Mesendoderm (in vitro differentiated cells): ENCODE measurements at places on chromosomes 12 and 14.

DNA sequence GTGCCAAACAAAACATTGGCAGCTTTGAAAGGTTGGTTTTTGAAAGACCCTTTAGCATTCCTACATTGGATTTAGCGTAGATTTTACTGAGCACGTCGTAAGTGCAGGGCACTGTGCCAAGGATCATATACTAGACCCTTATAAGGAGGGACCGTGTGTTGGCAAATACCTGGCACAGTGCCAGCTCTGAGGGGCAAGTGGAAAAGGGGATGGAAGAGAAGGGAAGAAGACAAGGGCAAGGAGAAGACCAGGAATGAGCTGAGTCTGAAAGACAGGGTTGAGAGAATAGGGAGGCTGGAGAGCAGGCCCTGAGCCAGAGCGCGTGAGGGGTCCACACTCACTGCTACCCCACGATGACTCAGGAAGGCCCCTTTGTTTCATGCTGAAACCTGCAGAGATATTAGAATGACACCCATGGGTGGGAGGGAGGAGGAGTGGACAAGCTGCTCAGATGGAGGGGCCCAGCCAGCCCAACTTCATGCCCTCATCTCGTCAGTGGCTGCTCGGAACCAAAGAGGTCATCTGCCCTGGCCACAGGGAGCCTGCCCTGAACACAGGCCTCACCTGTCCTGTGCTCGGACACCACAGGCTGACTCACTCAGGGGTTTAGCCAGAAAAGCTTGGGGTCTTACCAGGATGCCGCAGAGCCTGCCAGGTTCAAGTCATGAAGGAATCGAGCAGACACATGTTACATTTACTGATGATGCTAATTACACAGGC lies 25.0 kb downstream of the RAB35 start:
- DNase-seq, result no peak

GRCh38 chr14:77457115-77457521 lies 283 bp downstream of the VIPAS39 start:
- no peak for DNase-seq

DNA sequence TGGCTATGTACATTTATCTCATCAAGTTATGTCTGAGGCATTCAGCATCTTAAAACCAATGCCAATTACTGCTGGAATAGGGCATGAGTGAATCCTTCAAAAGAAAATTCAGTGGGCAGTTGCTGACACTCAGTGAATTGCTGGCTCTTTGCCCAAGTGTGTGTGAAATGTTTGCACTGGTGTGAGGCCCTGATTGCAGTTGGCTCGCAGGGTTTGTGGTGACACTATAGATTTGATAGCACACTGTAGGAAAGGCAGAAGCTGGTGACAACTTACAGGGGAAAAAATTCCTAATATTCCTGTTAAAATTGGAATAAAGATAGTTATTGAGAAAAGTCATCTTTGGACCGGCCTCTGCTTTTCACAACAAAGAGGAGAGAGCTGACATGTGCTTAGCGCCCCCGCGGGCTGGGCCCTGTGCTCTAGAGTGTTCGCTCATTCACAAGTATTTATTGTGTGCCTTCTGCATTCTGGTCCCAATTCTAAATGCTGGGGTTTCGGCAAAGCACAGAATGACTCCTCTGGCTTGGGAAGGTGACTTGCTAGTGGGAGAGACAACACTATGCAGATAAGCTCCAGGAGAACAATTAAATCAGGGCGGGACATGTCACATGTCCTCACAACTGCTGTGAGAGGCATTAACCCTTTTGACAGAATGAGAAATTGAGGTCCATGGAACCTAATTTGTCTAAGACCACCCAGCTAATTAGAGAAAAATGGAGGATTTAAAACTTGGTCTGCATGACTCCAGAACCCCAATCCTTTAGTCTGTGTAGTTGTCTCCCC lies 418.7 kb downstream of the NPAS3 start:
- DNase-seq, result peak; percentile 34

DNA sequence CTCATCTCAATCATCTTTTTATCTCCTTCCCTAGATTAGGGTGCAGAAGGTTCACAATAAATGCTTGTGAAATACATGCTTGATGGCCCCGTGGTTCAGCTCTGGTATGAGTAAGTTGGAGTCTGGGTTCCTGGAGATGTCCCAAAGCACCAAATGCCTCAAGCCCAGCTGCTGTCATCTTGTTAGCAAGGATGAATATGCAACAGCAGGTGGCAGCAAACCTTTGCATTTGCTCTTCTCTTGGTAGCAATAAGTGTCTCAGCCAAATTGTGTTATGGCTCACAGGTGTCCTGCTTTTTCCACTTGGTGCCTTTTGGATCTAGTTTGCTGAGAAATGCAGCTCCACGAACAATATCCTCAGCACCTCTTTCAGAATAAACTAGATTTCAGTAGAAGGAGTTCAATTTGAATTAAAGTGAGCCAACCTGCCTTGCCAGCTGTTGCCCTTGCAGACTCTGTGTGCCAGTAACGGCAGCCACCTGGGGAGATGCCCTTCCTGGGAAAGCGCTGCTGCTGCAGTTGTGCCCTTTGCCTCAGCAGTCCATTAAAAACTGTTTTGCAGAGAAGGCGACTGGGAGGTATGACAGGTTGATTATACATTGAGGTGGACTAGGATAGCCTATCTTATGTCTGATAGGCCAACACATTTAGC lies 417.3 kb downstream of the SNAPC1 start:
- peak; percentile 88 for DNase-seq

DNA sequence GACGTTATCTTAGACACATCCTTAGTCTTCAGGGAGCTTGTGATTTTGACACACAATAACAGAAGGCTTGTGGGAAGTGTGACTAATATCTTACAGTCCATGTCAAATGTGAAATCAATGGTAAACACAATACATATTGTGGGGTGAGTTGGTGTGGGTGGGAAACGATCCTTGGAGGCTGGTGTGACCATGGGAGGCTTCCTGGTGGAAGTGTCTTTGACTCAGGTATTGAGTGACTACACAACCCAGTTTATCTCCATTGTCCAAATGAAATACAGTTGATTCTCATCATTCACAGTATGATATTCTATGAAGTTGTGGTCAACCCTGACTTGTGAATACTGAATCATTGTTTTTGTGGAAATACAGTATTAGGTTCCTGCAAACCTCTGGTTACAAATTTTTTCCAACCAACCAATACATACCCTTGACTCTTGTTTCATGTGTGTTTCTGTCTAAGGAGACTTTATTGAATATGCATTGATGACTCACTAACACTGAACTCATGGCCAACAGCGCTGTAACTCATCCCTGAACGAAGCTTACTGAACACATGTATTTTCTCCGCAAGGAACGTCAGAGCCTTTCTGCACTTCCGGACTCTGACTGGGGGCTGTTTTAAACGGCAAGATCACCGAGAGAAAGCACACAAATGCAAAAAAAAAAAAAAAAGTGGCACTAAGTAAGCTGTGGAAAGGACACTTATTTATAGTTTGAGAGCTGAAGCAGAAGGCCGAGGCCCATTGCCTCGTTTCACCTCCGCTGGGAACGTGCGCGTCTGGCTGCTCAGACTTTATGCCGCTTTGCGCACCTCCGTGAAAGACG lies 59.0 kb downstream of the CLMN start:
- DNase-seq, result no peak

GRCh38 chr12:32756476-32757066 lies 874 bp upstream of the YARS2 start:
- DNase-seq, result no peak

DNA sequence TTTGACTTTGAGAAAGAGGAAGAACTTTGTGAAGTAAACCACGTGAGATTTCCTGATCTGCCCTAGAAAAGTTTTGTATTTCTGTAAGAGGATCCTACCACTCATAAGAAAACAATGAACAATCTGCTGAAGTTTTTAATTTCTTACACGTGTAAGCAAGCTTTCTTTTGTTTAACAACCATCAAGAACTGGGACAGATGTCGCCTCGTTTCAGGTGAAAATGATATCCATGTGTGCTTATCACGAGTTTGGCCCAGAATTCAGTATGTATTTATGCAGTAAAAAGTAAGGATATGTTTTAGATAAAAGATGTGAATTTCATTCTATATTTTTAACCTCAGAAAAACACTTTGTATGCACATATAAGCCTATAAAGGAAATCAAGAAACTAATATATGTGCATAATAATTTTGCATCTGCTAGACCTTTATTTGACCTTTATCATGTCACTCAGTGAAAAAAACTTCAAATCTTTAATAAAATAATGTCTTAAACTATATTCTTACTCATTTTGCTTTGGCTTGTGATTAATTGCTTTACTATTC lies 56.9 kb upstream of the DHRS4 start:
- no peak for DNase-seq

DNA sequence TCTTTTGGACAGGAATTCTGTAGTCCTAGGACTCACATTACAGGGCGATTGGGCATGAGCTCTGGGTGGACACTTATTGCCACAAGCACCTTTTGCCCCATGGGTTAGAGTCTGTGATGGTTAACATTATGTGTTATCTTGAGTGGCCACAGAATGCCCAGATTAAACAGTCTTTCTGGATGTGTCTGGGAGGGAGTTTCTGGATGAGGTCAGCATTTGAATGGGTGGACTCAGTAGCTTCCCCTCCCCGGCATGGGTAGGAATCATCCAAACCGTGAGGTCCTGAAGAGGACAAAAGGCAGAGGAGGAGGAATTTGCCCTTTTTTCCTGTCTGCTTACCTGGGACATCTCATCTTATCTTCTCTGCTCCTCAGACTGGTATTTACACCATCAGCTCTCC lies 85.6 kb downstream of the BMP4 start:
- no peak for DNase-seq

DNA sequence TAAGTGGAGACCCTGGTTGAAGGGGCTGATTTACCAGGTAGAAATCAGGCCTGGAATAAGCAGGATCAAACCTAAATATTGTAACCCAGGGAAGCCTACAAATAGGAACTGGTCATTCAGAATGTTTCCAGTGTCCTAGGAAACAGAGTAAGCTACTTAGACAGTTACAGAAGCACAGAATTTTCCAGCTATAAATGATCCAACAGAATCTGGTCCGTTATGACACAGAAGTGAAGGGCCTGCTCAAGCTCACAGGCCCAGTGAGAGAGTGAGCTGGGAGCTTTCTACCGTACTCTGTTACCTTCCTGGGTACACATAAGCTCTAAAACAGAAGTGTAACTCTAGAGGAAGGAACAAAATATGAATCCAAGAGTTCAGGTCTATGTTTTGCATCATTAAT lies 119.1 kb downstream of the TTC7B start:
- no peak for DNase-seq

GRCh38 chr14:94447206-94447605 lies 5.4 kb downstream of the SERPINA11 start:
- DNase-seq, result no peak

DNA sequence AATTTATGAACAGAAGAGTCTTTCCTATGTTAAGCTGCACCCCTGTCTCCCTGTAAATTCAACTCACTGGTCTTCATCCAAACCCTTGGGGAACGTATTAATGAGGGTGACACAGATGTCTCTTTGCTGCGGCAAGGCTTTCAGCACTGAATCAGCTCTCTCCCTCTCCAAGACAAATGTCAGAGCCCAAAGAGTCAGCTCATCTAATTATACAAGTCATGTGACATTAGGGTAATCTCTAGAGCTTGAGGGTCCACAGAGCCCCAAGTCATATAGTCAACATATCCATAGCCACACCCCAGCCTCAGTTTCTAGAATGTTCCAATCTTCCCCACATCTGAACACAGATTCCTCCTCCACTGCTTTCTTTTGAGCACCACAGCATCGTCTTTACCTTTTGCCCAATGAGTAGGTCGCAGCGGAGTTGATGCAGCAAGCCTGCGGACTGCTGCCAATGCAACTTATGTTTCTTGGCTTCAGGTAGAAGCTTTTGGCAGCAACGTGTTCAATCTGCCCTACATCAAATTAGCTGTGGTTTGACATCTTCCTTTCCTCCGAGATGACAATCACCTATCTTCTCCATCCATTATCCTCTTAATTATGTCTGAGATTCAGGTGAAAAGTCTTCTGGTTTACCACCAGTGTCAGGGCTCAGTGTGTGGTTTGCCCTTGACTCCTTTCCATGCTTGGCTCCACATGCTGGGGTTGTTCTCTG lies 5.3 kb downstream of the BATF start:
- no peak for DNase-seq

GRCh38 chr12:78269620-78270019 lies 438.9 kb downstream of the NAV3 start:
- DNase-seq, result peak; percentile 71

DNA sequence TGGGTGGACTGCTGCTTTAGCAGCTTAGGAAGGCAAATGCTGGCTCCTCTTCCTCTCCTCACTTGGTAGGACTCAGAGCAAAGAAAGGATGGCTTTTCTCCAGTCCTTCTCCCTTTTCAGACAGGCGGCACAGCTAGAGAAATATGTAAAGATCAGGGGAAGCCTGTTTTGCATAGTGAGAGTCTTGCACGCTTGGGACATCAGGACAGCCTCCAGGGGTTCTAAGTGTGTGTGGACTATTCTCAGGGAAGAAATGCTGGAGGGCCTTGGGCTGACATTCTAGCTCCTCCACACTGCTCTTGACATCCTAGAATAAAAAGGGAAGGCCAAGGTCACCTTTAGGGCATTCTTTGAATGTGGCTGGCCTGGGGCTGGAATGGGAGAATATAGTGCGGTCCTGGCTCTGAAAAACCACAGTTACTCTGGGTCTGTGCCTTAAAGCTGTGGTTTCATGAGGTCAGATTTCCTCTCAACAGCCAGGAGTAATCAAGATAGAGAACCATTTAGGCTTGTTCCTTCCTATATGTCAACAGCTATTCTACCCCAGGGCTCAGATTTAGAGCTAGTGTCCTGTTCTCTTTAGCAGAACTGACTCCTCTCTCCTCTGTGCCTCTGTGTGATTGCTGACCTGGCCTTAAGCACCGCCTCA lies 24.3 kb downstream of the CMA1 start:
- peak; percentile 2 for DNase-seq

DNA sequence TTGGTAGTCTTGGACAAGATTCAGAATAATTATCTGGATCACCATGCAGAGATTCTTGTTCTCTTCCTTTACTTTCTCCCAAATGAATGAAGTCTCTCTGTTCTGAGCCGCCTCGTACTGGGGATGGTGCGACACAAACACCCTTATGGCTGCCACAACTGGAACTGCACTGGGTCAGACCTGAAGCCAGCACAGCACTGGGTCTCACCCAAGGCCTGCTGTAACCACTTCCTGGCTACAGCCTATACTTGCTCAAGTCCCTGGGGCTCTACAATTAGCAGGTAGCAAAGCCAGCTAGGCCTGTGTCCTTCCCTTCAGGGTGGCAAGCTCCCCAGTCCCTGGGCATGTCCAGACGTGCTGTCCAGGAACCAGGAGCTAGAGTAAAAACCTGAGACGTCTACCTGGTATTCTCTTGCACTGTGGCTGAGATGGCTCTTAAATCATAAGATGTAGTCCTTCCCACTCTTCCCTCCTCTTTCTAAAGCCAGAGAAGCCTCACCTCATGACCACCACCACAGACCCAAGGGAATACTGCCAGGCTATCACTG lies 27.6 kb downstream of the IFNG start:
- DNase-seq, result no peak

DNA sequence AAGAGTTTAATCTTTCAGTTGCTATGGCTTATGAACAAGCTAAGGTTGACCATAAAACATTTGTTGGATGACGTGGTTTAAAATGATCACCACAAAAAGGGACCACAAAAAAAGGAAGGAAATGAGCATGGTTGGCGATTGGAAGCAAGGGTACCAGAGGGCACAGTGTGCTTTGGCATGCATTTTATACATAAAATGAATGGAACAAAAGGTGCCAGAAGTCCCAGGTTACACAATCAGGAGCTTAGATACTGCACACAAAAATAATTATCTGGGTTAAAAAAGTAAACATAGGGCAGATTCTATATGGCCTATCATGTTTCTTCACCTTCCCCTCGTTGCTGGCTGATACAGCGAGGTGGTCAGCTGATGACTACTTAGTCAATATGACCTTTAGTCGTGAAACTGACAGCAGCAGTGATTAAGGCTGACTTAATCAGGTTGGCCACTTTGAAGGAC lies 50.7 kb downstream of the ZC3H14 start:
- no peak for DNase-seq

- no peak for DNase-seq
Measured at GRCh38 chr12:79164890-79165289, 300.3 kb downstream of the SYT1 start.
